Stimulated activated CD4-positive, alpha-beta T cell treated with anti-CD3 and anti-CD28 coated beads, Interleukin-4, amount 100 ng/mL, for 4 hours (primary cell): ENCODE measurements at places on chromosomes 16 and 17.

DNA sequence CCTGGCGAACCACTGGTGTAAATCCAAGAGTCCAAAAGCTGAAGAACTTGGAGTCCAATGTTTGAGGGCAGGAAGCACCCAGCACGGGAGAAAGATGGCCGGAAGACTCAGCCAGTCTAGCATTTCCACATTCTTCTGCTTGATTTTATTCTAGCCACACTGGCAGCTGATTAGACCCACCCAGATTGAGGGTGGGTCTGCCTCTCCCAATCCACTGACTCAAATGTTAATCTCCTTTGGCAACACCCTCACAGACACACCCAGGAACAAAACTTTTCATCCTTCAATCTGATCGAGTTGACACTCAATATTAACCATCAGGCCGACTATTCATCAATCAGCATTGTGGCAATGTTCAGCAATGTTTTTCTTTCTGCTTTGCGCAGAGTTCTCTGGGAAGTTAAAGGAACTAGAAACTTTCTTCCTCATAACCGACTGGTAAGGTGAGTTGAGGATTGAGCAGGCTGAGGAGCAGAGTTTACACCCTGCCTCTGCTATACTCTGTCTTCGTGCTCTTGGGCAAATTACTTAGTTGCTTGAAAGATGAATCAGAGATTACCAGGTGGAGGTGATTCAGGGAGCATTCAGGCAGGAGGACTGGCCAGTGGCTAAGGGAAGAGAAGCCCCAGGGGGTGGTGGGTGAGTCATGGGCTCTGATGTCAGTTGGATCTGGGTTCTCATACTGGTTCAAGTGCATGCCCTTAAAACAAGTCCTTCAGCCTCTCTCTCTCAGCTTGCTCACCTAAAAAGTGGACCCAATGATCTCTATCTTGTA is 28.2 kb upstream of the BRD7 start:
- no peak for DNase-seq

DNA sequence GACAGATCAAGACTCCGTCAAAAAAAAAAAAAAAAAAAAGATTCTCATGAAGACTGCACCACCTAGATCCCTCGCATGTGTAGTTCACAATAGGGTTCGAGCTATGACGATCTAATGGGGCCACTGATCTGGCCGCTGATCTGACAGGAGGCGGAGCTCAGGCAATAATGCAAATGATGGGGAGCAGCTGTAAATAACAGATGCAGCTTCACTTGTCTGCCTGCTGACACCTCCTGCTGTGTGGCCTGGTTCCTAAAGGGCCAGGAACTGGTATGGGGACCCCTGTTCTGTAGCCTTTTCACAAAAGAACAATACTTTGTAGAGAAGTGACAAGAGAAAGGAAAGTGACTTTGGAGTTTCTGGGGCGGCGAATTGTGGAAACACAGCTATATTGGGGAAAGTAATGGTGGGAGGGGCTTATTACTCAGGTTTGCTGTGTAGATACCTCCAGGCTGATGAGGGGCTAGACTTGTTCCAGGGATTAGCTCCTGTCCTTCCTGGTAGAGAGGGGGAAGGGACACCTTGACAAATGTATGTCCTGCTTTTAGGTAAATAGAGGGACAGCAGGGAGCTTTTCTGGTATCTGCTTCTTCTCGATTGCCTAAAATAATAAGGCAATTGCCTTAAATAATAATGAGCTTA is 57.1 kb downstream of the HAPSTR1 start:
- no peak for DNase-seq

GRCh38 chr17:34366529-34367107 is 3.6 kb upstream of the CCL1 start:
- DNase-seq: no peak

DNA sequence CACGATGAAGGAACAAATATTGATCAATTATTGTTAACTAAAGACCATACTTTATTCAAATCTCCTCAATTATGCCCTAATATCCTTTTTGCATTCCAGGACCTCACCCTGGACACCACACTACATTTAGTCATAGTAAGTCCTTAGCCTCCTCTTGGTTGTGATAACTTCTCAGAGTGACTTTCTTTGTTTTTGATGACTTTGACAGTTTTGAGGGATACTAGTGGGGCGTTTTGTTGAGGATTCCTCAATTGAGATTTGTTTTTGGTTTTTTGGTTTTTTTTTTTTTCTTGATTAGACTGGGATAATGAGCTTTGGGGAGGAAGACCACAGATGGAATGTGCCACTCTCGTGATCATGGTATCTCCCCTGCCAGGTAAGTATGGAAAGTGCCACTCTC is 105.5 kb downstream of the SOX9 start:
- DNase-seq: no peak

- no peak for DNase-seq
Measured at GRCh38 chr16:2016407-2016922, 3.1 kb upstream of the NPW start.

DNA sequence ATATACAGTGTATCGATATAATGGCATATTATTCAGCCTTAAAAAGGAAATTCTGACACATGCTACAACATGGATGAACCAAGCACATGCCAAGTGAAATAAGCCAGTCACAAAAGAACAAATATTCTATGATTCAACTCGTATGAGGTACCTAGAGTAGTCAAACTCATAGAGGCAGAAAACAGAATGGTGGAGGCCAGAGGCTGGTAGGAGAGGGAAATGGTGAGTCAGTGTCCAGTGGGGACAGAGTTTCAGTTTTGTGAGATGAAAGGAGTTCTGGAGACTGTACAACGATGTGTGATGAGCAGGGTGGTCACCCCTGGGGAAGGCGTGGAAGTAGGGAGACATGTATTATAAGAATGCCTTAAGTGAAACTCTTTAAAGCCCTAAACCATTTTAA is 39.9 kb downstream of the RNF157 start:
- DNase-seq: no peak

GRCh38 chr17:45666046-45666600 is 118.0 kb upstream of the CRHR1 start:
- no peak for DNase-seq
